Hippocampal formation (tissue), 2 donors: ENCODE measurements at places on chromosomes 11 and 22.

DNA sequence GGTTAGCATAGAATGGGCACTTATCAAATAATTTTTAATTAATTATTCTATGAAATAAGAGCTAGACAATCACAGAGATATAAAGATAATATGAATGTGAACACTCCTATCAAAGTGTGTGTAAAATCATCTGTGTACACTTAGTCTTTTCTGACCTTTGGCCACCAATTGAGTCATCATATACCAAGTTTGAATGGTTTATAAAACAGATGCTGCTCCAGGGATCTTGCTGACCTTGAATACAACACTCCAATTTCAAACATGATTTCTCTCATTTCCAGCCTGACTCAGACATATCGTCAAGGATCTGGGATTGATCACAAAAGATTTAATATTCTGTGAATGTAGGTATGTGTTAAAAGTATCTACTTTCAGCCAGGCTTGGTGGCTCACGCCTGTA lies 2.9 kb upstream of the OR51V1 start:
- DNase-seq: no peak

DNA sequence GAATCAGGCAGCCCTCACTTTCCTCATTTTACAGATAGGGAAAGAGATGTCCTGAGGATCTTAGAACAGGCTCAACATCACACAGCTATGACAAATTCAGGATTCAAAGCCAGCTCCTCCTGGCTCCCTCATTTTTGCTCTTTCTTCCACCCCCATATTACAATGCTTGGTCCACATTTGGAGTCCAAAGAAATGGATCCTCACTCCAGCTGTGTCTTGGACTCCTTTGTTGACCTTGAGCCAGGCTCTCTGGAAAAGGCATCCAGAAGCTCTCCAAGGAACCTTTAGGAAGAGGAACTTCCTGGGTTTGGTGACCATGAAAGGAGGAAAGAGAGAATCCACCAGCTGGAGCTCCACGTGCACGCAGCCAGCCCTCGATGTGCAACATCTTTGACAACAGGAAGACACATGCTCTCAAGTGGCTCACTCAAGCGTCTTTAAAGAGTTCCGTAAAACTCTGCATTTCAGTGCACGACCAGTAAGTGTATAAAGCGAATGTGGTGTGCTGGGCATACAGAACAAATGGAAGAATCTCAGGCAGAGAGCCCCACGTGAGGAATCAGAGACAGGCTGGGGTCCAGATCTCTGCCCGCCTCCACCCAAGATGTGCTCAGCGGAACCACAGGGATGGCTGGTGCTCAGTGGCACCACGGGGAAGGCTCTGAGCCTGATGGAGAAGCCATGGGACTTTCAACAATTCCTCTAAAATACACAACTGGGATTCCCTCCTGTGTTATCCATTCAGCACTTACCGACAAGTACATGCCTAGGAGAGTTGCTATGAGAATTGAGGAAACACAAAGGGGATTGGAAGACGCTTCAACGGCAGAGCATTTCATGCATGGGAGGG lies 48.4 kb downstream of the ISX start:
- no peak for DNase-seq

GRCh38 chr11:119793335-119793984 lies 64.5 kb upstream of the NECTIN1 start:
- no peak for DNase-seq

DNA sequence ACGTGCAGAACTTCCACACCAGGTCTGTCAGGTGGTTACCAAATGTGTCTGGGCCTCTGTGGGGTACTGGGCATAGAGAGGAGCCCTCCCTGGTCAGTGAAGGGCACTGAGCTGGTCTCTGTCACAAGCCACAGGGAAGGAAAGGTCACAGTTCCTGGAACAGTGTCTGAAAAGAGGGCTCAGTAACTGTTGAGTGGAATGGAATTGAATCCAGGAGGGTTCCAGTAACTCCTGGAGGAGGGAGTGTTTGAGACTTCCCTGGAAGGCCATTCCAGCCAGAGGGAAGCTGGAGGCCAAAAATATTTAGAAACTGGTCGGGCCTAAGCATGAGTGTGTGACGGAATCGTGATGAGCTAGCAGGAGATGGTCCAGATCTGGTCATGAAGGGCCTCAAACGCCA lies 7.9 kb downstream of the ACTN3 start:
- DNase-seq: no peak

- DNase-seq: no peak
Observed at GRCh38 chr11:106304274-106304673, 226.8 kb downstream of the AASDHPPT start.

DNA sequence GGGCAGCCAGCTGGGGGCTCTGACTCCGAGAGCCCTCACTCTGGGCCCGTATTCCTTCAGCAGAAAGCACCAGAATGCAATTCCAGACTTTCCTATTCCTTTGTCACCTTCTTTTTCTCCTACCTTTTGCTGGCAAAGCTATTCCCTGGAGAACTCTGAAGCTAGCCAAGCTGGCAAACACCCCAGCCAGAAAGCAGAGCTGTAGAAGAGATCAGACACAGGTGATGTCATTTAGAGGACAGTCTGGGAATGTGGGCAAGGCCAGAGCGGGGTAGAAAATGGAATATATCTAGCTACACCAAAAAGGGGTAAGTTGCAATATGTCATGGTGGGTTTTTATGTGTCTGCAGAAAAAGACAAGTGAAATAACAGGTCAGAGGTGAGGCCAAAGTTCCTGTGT lies 205.1 kb downstream of the NXPE2 start:
- no peak for DNase-seq

DNA sequence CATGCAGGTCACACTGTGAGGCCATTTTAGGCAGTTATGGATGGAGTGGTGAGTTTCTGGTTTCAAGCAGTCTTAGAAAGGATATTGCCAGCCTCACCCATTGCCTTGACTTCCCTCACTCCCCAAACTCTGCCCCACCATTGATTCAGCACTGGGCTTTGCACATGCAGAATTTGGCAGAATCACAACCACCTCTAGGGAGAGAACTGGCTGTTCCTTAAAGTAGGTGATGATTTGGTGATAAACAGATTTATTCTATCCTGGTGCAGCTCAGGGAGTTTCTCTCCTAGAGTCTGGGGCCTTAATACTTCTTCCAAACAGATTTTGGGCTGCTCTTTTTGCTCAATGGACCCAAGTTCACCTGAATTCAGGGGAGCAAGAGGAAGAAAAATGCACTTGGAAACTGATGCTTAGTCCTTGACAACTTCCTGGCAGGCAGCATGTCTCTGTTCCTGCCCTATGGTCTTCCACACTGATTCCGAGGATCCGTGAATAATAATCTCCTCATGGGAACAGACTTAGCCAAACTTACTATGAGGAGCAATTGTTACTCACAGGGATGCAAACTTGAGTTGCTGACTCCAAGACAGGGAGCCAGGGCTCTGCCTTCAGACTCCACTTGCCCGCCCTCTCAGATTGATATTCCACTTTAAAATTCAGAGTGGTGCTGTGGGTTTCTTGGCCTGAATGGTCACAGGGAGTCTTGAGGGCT lies 129.7 kb upstream of the PARVA start:
- no peak for DNase-seq

DNA sequence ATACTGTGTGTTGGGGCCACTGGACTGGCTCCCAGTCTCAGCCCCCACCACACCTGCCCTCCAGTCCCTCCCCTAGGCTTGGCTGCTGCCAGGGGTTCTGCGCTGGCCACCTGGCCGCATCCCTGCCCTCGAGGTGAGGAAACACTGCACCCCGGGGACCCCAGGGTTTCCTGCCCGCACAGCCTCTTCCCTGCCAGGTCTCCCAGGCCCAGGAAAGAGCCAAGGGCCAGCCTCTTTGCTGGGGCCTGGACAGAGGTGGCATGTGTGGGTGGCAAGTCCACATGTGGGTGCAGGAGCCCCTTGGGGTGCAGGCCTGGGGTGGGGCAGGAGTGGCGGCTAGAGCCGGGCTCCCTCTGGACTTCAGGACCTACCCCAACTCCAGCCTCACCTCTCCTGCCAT lies 2.5 kb downstream of the EPS8L2 start:
- no peak for DNase-seq

- peak; percentile 33 for DNase-seq
Observed at GRCh38 chr11:57458410-57459163, 1.7 kb upstream of the RTN4RL2 start.

DNA sequence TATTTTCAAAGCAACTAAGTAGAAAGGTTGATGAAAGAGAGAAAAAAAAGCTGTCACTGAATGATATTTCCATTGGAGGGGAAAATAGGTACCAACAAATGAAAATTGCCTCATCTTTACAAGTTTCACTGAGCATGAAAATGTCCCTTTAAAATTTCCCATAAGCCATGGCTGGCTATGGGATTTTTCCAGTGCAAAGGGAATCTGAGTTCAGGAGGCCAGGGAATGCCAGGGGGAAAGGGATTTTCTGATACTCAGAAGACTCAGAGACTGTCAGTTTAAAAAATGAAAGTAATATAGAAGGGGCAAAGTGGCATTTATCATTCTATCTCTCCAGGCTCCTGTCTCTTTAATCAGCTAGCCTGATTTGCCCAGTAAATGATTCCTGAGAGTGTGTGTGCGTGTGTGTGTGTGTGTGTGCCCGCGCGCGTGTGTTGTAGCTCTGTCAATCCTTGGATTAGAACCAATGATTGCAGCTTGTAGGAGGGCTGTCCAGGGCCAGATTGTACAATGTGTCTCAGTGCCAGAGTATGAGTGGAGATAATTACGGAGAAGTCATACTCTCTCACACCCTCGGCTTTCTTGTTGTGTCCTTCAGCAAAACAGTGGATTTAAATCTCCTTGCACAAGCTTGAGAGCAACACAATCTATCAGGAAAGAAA lies at the start of gene NTM:
TSS of gene NTM (plus strand) at position 526 of the 662 bp plus-strand sequence.
- peak; percentile 71 for DNase-seq

DNA sequence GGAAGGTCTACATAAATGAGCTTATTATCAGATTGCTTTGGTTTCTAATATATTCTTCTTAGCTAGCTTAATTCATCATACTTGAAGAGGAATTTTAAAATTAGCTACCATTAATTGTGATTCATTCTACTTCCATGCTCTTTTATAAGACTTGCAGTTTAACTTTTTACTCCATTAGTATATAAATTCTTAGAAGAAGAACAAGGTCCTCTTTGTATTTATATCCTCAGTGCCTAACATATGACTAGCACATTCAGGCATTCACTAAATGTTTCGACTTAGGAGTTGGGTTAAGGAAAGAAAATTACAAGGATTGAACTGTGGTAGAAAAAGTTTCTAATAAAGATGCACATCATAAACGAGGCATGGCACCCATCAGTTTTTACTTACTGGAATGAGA lies 1135.5 kb downstream of the JRKL start:
- DNase-seq: no peak

DNA sequence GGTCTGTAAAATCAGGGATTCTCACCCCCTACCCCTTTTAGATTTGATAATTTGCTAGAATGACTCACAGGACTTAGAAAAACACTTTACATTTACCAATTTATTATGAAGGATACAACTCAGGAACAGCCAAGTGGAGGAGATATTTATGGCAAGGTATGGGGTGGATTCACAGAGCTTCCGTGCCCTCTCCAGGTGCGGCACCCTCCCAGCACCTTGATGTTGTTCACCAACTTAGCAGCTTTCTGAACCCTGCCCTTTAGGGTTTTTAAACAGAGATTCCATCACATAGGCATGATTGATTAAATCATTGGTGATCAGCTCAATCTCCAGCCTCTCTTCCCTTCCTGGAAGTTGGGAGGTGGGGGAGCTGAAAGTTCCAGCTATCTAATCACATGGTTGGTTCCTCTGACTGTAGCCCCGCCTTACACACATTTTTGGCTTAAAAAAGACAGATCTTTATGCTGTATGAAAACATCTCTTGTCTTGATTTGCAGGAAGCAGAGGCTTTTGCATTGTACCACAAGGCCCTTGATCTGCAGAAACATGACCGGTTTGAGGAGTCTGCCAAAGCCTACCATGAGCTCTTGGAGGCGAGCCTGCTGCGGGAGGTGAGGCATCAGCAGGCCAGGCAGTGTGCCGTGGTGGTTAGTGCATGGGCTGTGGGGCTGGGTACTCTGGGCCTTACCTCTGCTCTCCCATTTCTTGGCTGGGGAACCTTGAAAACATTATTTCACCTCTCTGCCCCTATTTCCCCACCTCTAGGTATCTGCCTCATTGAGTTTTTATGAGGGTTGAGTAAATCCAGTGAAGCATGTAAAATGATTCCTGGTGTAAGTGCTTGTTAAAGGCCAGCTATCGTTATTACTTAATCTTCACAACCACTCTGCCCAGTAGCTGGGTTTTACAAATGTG lies 27.0 kb downstream of the CABIN1 start:
- DNase-seq: no peak

- DNase-seq: no peak
Observed at GRCh38 chr22:25208328-25208727, 8.7 kb downstream of the CRYBB3 start.

GRCh38 chr11:120226242-120226641 lies 13.7 kb upstream of the POU2F3 start:
- DNase-seq: no peak

DNA sequence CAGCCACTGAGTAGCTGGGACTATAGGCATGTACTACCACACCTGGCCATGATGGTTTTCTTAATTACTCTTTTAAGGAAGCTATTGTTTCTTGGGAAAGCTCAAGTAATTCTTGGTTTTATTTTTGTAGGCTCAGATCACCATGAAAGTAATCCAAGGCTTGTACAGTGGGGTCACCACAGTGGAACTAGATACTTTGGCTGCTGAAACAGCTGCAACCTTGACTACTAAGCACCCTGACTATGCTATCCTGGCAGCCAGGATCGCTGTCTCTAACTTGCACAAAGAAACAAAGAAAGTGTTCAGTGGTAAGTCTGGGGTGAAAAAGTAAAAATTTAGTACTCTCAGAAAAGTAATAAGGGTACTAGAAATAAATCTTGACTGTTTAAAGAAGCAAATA lies 11.3 kb downstream of the RRM1 start:
- DNase-seq: no peak

GRCh38 chr11:57197762-57198161 lies 16.0 kb downstream of the LRRC55 start:
- no peak for DNase-seq

DNA sequence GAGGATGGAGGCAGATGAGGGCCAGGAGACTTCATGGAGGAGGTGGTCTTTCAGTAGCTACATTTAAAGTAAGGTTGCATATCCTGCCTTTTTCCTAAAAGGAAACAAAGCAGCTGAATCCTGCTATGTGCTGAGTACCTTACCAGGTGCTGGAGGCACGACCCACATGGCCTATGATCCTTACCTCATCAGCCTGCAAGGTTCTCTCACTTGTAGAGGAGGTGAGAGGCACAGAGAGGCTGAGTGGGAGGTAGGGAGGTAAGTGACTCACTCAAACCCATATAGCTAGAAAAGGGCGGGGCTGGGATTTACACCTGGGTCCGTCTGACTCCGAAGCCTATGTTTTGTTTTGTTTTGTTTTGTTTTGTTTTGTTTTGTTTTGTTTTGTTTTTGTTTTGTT lies 75.8 kb downstream of the BUD13 start:
- no peak for DNase-seq

- DNase-seq: no peak
Observed at GRCh38 chr11:3838504-3838903, 2.3 kb downstream of the RHOG start.
